B cell (primary cell): ENCODE measurements at places on chromosomes 2 and 18.

DNA sequence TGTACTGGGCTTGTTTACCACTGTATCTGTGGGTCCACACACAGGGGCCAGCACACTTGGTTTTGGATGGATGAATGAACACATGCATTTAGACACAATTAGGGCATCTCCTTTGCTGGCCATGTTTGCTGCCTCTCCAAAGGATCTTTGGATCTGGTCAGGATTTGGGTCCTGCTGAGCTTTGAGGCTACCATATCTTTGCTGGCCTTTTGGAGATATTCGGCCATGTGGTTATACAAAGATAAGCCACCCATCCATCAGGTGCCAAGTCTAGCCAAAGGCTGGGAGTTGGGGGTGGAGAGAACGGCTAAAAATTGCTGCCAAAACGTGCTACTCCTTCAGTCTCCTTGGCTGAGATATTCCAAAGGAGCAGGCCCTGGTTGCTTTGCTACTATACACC lies 18.2 kb upstream of the FZD7 start:
- DNase-seq = no peak

DNA sequence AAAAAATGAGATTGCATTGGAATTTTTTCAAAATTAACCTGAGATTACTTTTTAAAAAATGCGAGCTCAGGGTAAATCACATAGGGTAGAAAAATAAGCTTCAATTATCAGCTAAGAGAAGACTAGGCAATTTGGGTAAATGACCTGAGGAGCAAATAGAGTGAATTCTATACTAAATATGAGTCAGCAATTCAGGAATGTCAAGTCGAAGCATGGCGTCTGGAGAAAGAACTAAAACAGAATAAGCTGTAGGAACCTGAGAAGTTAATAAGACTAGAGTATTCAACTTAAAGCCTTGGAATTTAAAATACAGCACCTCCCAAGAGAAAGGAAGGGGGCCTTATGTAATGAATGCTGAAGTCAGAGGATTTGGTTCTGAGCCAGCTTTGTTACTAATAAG lies 487.0 kb downstream of the SUCLG1 start:
- no peak for DNase-seq

- no peak for DNase-seq
Observed at GRCh38 chr2:28004086-28004485, 113.6 kb downstream of the BABAM2 start.

DNA sequence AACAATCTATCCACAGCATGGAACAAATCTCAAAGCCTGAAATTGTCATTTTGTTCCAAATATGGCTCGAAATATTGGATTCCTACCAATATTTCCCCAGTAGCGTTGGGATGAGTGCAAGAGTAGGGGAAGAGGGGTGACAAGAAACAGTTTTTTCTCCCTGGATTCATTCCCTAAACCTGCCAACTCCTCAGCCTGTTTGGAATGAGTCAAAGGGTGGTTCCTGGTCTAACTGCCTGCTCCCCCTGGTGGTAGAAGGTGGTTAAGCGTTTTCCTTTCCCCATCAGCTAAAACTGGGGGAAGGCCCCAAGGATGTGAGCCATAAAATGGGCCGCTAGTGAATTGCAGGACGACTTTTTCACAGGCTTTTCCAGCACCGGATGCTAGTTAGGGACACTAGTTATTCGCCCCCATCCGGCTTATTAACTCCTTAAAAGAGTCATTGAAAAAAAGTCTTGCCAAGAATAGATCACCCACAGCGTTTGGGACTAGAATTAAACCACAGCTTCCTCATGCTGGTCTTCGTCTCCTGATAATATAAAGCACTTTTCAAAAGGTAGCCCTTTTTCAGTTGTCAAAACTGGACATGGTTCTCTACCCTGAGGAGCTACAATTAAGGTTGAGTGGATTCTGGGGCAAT lies 72.5 kb downstream of the DHRS9 start:
- peak; percentile 60 for DNase-seq

DNA sequence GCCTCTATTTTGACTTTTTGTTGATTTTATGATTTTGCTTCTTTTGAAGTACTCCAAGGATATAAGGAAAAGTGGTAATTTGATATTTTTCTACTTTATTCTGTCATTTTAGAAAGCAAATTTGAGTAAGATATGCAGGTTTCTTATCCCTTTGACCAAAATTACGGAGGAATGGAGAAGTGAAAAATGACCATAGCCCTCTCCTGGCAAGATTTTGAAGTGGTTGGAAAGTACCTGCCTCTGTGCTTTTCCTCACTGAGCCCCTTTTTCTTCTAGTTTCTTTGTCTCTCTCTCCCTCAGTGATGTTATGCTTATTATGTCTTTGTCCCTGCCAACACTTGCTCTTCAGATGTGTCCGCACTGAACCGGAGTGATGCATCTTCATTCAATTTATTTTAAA lies 898.1 kb downstream of the EPHA4 start:
- DNase-seq = no peak

DNA sequence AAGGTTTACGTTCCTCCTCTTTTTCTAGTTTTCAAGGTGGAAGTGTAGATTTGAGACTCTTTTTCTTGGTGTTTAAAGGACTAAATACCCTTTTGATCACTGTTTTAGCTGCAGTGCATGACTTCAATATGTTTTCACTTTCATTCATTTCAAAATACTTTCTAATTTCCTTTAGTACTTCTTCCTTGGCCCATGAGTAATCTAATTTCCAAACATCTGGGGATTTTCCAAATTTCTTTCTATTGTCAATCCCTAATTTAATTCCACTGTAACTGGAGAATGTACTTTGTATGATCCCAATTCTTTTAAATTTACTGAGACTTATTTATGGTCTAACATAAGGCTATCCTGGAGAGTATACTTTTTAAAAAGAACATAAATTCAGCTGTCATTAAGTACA lies 3.8 kb upstream of the RHBDD1 start:
- DNase-seq = no peak

DNA sequence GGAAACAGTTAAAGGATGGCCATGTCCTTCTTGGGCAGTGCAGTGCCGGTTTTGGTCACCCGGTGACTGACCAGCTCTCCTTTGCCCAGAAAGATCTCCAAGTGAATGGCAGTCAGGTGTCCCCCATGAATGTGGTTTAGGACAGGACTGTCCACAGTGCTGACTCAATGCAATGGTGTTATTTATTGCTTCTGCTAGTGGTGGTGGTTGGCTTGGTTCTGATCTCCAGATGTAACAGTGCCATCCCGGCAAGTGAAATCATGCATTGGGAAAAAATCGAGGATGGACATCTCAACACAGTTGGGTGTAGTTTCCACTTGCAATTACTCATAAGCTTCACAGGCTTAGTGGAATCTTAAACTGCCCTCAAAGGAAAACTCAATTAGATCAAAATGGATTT lies 81.9 kb downstream of the TGOLN2 start:
- no peak for DNase-seq

DNA sequence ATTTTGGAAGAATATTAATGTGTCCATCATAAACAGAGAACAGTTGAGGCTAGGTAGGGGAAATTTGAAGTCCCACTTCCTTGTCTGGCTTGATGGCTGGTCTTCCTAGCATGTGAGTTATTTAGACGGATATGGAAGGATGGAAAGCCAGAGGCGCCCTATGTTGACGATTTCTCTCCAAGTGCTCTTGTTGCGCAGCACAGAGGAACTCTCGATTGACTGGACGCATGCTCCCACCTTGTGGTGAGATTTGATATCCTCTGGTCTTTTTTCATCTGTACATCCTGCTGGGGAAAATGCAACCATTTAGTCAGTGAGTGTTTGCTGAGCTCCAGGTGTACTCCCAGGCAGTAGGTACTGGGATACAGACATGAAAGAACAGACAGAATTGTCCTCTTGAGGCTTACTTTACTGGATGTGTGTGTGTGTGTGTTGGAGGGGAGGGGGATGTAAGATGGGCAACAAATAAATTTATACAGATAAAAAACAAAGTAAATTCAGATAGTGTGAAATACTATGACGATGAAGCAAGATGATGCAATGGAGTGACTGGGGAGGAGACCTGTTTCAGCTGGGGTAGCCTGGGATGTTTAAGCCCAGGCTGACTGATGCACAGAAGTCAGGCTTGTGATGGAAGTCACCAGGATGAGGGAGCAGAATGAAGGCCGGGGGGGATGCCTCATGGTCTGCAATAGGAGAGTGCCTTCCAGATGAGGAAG lies 137.2 kb downstream of the TRIM43 start:
- DNase-seq = peak; percentile 44

DNA sequence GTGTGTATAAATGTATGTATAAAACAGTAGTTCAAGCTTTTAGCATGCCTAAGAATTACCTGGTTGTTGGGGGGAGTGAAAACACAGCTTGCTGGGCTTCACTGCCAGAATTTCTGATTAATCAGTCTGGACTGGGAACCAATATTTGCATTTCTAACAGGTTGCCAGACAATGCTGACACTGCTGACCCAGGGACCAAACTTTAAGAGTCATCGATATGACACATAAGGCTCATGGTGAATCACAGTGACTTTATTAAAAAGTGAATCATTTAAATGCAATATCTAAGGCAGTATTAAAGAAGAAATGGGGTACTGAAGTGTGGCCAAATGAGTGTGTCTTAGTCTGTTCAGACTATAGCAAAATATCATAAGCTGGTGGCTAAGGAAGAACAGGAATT lies 195.9 kb upstream of the DTNA start:
- DNase-seq = no peak
